ENCODE measurements at places on chromosomes 12 and 14. TPM values are rescaled to one million over a fixed set of nuclear protein-coding genes. Genes with fewer than 3 reads are reported as not detected.

The ING4 gene
- 23.8 TPM for total RNA-seq

The MYO1H gene
- total RNA-seq = not detected

- DNase-seq = no peak
These were observed 18.2 kb downstream of the RDH12 start for GRCh38 chr14:67719866-67720265.

DNA sequence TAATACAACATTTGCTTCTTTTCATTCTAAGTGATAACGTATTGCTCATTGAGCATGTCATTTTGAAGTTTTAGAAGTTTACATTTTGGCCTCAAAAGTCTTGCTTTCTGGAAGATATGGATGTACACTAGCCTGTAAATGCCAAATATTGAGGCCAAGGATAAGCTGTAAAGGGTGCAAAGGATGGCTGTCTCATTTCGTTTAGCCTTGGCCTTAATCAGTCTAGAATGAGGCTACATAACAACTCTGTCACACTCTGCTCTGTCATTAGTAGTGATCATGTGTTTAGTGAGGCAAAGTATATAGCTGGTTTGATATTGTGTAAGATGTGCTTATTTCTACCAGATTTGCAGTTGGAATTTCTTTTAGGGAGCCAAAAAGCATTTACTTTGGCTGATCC, 344.5 kb downstream of the TMTC2 start:
- no peak for DNase-seq

GRCh38 chr12:97292588-97292987, 170.0 kb upstream of the RMST start:
- DNase-seq = no peak

GRCh38 chr14:22112004-22112403, 438.4 kb upstream of the OR4E1 start:
- peak; percentile 33 for DNase-seq
